Mammary epithelial cell (primary cell): ENCODE measurements at places on chromosomes 2 and 18.

DNA sequence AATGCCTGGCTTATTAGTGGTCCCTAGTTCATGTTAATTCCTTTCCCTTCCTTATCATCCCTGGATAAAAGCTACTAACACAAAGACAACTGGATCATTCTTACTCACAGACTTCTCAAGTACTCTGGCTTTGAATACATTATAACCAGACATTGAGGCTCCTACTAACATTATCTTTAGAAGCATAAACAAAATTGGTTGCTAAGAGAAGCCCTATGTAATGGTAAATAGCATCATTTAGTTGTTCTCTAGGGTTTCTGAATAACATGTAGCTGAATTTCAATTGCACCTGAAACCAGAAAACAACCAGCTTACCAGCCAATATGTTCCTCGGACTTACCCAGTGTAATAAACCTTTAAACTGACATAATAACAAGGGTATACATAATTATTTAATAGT lies 114.1 kb upstream of the NCKAP5 start:
- DNase-seq = no peak

DNA sequence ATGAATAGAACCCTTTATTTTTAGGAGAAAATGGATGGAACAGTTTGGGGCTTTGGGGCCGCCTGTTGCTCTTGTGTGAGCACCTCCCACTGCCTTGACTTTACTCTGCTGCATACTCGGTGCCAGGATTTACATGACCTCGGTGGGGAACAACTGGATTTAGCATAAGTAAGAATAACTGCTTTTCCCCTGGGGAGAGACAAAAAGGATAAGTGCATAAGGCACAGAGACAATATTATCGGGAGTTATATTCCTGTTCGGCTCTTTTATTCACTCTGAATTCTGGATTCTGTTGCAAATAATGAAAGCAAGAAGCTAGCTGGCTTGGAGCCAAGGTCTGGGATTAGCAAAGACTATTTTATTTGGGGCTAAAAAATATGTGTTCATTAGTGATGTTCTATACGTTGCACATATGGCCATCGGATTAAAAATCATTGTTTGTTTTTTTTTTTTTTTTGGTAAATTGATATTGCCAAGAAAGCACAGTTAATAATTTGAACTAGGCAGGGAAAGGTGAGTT lies 69.8 kb downstream of the CYBRD1 start:
- DNase-seq = no peak

GRCh38 chr18:61785588-61785987 lies 107.2 kb downstream of the RNF152 start:
- no peak for DNase-seq

GRCh38 chr2:159009940-159010339 lies 41.5 kb downstream of the TANC1 start:
- no peak for DNase-seq

DNA sequence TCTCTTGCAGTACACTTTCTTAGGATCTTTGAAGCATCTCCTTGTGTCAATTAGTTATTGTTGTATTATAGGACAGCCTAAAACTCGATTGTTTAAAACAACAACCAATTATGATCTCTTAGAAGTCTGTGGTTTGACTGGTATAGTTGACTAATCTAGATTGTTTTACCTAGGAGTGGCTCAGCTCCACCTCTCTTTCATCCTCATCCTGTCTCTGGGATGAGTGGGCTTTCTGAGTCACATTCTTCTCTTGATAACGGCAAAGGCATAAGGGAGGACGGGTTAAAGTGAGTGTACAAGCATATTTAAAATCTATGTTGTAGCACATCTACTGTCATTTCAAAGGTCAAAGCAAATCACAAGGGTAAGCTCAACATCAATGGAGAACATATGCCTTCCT lies 102.3 kb upstream of the GULP1 start:
- peak; percentile 87 for DNase-seq

DNA sequence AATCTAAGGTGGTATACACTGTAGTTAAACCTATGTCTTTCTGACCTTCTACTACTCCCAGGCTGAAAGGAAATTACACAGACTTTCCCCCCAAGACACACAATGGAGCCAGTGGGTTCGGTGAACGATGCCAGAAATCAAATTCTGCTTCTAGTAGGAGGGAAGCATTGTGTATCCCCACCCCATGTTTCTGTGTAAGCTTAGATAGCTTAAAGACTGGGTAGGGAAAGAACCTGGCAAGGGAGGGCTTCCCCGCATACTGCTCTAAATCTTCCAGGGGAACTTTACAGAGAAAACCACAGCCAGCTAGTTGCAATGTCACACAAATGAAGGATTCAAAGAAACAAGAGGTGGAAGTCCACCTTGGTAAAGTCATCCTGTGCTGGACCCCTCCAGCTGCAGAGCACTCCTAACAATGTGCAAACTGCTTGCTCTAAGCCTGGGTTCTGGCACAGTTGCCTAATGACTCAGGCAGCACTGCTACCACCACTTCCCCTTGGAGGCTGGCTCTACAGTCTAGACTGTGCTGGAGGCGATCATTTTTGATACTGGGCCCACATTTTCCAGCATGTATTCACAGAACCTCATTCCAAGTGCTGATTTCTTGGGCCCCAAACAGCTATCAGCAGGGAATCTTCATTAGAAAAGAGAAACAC lies 47.5 kb downstream of the TRIB2 start:
- DNase-seq = peak; percentile 24

GRCh38 chr2:1546023-1546591 lies 132.8 kb downstream of the TPO start:
- peak; percentile 45 for DNase-seq
